ENCODE measurements at places on chromosomes 4 and X.

DNA sequence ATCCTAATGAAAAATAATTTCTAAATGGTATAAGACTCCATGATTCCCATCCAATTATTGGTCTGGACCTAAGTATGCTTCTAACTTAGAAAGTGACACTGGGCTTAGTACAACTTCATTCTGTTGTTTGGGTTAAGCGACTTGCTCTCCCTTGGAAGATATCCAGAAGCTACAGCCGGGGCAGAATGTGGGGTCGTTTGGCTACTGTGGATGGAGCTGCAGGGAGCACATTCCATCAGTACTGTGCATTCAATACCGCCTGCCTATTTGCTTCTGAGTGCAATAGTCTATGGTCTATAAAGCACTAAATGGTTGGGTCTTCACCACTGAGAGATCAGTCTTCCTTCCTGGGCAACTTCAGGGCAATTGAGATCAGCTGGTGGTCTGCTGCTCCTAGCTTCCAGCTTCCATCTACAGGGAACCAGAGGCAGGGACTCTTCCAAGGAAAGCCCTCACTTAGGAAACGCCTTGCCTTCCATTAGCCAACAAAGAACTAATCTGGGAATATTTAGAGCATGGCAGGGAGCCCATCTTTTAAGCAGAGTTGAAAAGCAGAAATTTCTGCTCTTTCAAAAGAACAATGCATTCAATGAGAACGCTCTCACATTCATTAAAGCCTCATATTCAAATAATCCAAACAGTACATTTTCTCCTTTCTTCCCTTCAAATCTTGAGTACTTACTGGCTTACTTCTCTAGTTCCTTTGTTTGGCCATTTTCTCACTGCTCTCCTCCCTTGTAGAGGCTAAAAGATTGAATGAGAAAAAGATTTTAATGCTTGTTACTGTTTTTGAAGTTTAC, 1049.9 kb upstream of the TENM3 start:
- DNase-seq = no peak

- peak; percentile 39 for DNase-seq
Measured at GRCh38 chrX:39258331-39258730, 457.1 kb downstream of the MID1IP1 start.

DNA sequence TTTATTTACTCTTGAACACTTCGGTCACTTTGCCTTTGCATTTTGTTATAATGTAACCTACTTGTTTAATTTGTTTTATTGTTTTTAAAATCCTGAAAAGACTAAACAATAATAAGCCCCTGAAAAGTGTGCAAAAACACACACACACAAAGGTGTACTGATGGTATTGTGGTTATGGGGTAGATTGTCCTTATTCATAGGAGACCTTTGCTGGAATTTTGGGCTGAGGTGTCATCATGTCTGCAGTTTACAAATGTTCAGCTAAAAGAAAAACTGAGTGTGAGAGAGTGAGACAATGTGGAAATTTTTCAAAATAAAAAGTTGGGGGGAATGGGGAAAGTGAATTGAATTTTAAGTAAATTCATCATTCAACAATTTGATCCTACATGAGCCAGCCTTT, 174.9 kb downstream of the QDPR start:
- no peak for DNase-seq

DNA sequence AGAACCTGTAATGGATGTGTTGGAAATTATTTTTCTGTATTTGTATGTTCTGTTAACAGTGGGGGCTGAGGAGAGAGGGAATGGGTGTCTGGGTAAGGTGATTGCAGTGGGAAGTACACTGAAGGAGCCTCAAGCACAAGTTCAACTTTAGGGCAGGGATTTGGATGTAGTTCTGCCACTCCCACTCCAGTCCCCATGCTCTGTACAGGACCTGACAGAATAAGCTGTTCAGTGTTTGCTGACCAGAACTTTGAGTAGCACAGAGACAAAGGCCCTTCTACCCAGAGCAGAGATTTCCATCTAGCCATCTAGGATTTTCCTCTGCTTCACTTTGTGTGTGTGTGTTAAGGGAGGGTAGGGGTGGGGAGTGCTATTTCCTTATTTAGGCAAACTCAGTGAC, 49.2 kb downstream of the VSIG4 start:
- DNase-seq = no peak

DNA sequence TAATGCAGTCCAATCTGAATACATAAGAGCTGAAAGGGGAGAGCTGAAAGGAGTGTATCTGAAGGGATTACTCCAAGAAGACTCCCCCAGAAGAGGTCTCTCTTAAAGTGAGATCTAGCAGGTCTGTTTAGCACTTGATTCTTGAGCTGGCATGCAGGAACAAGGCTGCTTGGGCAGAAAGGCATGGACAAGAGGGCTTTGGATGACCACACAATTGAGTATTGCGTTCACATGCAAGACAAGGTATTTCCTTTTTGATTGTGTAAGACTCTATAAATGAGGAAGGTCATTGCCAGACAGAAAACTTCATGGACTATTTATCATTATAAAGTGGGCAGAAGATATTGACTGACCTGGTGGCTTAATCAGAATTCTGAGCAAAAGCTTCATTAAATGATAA, 145.5 kb upstream of the AFF2 start:
- no peak for DNase-seq

DNA sequence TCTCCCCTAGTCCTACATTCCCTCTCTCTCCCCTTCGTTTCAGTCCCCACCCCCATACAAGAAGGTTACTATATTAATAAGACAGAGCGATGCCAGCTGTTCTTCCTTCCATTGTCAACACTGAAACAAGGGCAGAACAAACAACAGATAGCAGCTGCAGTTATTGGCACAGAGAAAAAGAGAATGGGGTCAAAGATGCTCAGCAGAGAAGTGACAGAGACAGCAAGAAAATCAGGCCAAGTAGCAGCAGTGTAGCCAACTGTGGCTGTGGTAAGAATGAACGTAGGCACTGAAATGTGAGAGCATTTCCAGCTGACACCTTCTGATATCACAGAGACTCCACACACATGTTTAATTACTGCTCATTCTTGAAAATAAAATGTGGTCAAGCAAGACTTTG, 641.8 kb downstream of the FSTL5 start:
- DNase-seq = no peak

GRCh38 chrX:17056868-17057608, 110.6 kb downstream of the REPS2 start:
- DNase-seq = no peak

DNA sequence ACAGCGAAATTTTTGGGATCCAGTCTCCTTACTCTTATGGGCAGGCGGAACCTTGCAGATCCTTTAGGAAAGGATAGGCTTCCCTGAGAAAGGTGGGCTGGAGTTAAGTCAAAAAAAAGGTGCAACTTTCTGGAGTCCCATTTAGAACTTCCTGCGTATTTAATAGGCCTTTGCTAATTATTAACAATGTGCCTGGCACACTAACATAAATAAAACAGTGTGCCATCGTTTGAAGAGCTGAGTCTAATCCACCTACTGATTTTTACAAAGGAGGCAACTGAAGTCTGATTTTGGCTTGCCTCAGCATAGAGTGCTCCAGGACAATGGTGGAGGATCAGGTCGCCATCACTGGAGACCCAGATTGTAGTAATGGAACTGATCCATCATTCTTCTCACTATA, 15.7 kb downstream of the PLS3 start:
- DNase-seq = no peak

GRCh38 chr4:159632031-159632430, 529.2 kb downstream of the RAPGEF2 start:
- DNase-seq = no peak

Measured in NCI-H2227 treated with DMSO at 0.1 percent for 48 hours (cell line).